Stimulated activated CD4-positive, alpha-beta T cell treated with anti-CD3 and anti-CD28 coated beads, Interleukin-12 subunit alpha, Interleukin-12 subunit beta, amount 100 ng/mL, for 24 hours (primary cell): ENCODE measurements at places on chromosomes 6 and 20.

DNA sequence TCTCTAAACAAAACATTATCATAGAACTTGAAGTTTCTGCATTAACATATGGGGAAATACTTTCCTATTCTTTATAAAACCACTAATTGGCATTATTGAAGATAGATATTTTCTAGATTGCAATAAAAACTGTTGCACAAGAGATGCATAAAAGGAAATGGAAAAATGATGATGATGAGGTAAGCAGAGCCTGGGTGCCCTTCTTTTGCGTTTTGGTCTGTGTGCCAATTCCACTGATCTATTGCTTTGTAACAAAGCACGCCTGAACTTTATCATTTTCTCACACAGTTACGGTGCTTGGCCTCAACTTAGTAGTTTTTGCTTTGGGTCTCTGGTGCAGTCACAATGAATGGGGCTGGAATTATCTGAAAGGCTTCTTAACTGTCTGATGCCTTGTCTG, 450.5 kb downstream of the MAFB start:
- no peak for DNase-seq

- no peak for DNase-seq
These were observed 19.7 kb upstream of the GTSF1L start for GRCh38 chr20:43746344-43747137.

DNA sequence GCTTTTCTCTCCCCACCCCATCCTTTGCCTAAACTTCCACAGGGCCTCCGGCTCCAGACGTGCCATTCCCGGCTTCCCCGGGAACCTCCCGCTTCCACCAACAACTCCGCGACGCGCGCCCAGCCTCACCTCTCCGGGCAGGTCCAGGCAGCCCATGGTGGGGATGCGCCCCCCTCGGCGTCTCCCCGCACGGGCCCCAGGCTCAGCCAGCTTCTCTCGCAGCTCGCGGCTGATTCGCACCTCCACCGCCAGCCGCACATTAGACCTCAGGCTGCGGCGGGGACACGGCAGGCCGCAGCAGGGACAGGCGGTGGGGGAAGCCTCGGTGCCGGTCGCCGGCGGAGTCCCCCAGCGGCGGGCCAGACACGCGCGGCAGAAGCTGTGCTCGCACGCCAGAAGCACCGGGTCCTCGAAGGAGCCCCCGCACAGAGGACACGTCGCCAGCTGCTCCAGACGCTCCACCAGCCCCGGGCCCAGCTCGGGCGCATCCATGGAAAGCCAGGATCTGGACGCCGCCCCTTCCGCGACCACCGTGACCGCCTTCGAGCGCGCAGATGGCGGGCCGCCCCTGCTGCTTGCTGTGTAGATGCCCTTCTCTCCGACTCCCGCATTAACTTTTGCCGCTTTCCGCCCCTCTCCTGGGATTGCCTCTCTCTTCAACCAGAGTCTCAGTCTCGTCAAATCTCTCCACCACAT, at the start of gene RNF39:
Gene RNF39, minus strand, starts transcription at position 676 of the 696 bp plus-strand sequence. Its CDS starts 184 bp downstream, at position 492.
- no peak for DNase-seq

- no peak for DNase-seq
These were observed 303.9 kb downstream of the CDKAL1 start for GRCh38 chr6:20838113-20838512.

DNA sequence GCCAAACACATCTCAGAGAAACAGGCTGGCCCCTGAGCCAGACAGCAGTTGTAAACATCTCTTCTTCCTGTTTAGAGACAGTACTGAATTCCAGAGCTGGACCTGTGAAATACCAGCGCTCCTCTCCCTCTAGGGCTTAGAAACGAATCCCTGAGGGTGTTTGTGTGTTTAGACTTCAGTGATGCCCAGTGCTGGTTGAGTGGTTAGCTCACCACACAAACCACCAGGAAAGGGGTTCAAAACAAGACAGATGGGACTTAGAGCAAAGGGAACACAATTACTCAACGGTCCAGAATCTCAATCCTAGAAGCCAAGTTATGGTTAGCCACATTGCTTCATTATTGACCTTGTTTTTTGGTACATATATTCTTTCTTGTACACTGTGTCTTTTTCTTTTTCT, 108.7 kb upstream of the TMEM170B start:
- DNase-seq: no peak

GRCh38 chr6:150070236-150070818, 1.4 kb upstream of the ULBP3 start:
- no peak for DNase-seq

- DNase-seq: no peak
These were observed 87.0 kb downstream of the YTHDF1 start for GRCh38 chr20:63128956-63129355.

DNA sequence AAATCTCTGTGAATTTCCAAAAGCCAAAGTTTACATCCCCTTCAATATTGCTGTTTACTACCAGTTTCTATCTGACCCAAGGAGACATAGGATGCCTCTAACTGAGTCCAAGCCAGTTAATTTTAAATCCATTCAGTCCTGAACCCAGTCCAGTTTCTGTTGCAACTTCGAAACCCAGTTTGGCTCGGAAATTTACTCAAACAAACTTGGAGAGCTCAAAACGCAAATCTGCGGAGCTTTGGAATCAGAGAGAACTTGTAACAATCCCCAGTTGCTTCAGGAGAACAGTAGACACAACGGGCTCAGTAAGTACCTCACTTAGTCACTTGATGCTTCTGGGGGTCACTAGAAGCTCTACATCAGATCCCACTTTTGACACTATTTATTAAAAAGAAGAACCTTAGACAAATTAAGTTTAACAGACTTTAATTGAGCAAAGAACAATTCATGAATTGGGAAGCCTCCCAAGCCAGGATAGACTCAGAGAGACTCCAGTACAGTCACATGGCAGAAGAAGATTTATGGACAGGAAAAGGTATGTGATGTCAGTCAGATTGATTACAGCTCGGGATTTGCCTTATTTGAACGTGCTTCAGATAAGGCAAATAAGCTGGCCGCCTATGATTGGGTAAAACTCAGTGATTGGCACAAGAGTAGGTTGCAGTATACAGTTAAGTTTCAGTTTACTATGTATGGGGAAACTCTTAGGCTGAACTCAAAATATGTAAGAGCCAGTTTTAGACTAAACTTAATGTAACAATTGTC, 118.0 kb downstream of the RFPL4B start:
- no peak for DNase-seq

GRCh38 chr6:7916959-7917358, 6.4 kb upstream of the TXNDC5 start:
- no peak for DNase-seq

DNA sequence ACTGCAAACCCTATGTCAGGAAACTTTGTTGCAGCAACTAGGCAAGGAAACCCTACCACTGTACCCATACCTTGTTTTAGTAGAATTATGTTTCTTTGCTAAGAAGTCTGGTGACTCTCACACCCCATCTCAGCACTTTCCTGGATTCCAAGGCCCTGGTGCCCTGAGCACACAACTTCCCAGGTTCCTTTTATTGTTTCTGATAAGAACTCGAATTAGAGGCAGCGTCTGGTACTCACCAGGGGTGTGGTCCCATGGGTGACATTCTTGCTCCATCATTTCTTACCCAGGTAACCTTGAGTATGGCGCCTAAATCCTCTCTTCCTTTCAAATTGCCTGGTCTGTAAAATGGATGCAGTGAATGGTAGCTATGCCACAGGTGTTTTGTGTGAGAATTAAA, 34.1 kb downstream of the MYB start:
- no peak for DNase-seq

DNA sequence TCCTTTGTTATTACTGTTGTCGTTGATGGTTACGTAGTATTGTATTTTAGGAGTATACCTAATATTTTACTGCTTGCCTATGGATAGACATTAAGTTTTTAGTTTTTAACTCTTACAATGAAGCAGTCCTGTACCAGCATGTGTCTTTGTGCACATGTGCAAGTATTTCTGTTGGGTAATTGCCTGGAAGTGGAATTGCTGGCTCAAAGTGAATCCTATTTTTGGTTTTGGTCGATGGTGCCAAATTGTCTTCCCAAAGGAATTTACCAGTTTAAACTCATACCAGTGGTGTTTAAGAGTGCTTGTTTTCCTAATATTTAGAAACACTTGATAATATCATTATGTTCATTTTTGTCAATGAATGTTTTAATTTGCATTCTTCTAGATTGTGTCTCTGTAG, 75.5 kb downstream of the ANKS1A start:
- DNase-seq: no peak

GRCh38 chr20:63686094-63686491, 10.4 kb upstream of the TNFRSF6B start:
- DNase-seq: no peak

DNA sequence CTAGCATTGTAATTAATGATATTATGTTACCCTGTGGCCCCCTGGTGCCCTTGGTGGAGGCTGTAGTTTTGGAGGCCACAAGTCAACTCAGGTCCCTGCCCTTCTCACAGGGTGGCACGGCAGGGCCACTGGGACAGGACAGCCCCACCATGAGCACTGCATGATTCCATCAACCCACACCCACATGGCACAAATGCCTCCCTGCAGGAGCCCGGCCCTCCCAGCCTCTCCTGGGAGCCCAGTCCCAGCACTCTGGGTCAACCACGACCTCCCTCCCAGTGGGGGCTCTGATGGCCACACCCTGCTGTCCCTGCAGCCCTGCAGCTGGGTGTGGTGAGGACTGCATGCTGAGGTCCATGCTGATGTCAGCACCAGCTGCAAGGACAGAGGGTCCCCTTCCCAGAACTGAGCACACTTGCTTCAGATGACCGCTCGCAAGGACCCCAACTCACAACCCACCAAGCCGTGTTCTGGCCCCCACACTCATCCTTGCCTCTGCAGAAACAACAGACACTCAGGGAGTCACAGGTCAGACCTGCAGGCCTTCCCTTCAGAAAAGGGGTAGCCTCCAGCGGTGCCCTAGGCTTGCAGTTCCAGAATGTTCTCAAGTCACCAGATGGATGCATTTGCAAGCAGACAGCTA, 15.7 kb upstream of the CST7 start:
- no peak for DNase-seq

DNA sequence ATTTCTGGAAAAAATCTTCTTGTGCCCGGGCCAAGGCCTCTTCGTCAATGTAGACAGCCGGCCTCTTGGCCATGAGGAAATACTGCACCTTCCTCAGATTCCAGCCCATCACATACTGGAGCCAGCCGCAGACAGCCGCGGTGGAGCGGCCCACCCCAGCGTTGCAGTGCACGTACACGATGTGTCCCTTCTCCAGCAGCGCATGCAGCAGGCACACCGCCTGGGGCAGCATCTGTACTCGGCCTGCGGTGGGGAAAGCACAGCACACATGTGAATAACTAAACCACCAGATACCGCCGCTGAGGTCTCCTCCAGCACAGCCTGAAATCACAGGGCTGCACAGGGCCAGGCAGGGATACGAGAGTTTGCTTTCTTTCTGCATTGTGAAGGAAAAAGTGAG, 107.9 kb downstream of the EPM2A start:
- no peak for DNase-seq

- no peak for DNase-seq
These were observed 34.4 kb upstream of the LOC128125822 start for GRCh38 chr6:63537959-63538300.

- no peak for DNase-seq
These were observed 169.2 kb downstream of the ZFAND3 start for GRCh38 chr6:37988696-37989095.

DNA sequence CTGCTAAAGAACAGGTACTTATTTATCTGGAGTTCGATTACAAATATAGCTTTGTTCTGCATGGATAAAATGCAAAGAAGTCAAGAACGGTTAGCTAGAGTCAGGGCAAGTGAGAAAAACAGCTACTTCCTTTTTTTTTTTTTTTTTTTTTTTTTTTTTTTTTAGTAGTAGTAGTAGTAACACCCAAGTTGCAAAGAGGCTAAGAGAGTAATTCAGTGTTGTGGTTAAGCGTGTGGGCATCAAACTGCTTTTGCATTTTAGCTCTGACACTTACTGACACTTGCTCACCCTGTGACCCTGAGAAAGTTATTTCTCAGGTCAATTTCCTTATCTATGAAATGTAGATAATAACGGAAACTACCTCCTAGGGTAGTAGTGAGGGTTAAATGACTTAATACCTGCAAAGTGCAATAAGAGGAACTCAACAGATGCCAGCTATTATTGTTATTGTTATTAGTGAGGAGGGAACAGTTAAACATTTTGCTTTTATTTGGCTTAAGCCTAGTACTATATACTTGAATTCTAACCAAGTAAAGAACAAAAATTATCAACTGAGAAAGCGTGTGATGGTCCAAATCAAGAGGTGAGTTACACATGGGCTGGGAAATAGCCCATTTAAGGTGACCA, 86.7 kb upstream of the BACH2 start:
- no peak for DNase-seq

- DNase-seq: no peak
These were observed 15.4 kb downstream of the TFAP2A start for GRCh38 chr6:10399451-10399850.

DNA sequence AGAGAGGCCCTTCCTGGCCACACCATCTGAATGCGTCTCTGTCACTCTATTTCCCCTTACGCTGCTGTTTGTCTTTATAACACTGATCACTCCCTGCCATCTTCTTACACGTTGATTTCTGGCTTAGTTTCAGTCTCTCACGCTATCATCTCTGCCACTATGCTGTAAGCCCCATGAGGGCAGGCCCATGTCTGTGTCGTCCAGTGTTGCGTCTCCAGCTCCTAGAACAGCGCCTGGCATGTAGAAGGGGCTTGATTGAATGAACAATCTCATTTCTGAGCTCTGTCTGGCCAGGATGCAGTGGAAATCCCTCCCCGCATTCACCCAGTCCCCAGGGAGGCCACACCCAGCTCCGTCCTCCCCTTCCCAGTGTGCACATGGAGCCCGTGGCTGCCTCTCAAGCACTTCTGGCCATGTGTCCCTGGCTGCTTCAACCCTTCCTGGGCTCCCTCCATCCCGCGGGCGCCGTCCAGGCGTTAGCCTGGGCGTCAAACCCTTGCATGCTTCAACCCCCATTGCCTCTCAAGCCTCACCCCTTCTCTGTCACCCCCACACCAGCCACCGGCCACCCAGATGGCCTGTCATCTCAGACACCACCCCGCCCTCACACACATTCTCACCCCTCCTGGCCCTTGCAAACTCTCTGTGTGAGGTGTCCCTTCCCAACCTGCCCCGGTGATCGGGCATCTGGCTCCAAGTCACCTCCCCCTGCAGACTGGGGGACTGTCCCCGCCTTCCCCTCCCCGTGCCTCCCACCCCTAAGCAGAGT, 71.1 kb downstream of the SRC start:
- DNase-seq: no peak

DNA sequence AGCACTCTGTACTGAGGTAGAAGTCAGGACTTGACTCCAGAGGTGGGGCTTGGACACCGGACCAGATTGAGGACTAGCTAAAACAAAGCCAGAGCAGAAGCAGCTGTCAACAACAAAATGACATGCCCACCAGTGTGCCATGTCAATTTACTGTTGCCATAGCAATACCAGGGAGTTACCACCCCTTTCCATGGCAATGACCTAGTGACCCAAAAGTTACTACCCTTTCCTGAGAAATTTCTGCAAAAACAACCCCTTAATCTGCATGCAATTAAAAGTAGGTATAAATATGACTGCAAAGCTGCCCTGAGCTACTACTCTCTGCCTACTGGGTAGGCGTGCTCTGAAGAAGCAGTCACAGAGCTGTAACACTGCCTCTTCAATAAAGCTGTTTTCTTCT, 21.0 kb downstream of the MAP3K5 start:
- DNase-seq: no peak

DNA sequence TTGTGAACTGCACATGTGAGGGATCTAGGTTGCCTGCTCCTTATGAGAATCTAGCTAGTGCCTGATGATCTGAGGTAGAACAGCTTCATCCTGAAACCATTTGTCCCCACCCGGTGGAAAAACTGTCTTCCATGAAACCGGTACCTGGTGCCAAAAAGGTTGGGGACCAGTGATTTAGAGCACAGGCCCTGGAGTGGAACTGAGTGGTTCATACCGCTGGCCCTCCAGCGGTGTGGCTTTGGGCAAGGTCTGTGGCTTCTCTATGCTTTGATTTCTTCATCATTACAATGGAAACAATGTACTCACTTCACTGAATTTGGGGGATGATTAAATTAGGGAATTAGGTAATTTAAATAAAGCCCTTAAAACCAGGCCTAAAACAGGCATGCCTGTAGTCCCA, 36.3 kb downstream of the CD164 start:
- DNase-seq: no peak
